ENCODE measurements at places on chromosomes 3 and 15. TPM values are rescaled to one million over a fixed set of nuclear protein-coding genes. Genes with fewer than 3 reads are reported as not detected.

GRCh38 chr15:98719137-98719740 lies 70.9 kb downstream of the IGF1R start:
- DNase-seq = no peak

GRCh38 chr15:31486906-31487695 lies 160.5 kb downstream of the KLF13 start:
- no peak for DNase-seq

Gene PYGO1
- total RNA-seq = 4.7 TPM

Gene ACSBG1
- not detected for total RNA-seq

Gene OR5K2
- total RNA-seq = not detected

DNA sequence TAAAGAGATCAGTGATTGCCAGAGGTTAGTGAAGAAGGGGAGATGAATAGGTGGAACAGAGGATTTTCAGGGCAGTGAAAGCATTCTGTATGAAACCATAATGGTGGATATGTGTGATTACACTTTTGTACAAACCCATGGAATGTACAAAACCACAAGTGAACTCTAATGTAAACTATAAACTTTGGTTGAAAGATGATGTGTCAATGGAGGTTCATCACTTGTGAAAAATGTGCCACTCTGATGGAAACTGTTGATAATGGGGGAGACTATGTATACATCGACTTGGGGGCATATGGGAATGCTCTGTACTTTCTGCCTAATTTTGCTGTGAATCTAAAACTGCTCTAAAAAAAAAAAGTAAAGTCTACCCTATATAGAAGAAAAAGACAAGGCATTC lies 68.7 kb upstream of the ARHGEF3 start:
- no peak for DNase-seq

GRCh38 chr15:28915041-28915810 lies 29.5 kb downstream of the APBA2 start:
- no peak for DNase-seq

DNA sequence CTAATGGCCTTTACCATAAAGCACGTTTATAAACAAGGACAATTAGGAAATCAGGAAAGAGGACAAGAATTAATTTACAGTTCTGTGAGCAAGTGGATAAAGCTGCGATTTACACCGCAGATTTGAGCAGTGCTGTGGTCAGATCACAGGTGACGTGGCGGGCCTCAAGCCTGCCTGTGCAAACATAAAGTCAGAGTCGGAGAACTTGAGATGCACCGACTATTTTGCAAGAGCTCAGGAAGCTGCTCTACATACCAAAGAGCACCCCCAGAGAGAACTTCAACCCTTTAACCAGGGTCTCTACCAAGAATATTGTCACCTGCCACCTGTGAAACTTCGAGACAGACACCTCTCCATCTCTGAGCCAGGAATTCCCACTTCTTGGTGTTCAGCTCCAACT lies 35.7 kb downstream of the MECOM start:
- DNase-seq = no peak

DNA sequence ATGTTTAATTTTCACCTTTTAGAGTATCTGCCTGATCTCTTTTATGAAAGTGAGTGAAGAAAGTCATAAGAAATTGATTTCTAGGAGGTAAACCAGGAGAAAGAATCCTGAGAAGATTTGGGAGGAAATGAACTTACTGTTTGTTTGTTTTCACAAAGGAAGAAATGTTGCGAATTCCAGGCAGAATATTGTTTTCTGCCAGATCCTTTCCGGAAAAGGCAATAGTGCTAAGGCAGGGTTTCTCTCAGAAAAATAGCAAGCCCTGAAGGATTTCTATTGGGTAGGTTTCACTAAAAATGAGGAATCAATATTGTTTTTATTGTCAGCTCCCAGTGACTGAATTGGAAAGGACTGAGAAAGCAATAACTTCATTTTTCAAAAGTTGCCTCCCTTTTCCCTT lies 85.7 kb upstream of the TGFBR2 start:
- no peak for DNase-seq

DNA sequence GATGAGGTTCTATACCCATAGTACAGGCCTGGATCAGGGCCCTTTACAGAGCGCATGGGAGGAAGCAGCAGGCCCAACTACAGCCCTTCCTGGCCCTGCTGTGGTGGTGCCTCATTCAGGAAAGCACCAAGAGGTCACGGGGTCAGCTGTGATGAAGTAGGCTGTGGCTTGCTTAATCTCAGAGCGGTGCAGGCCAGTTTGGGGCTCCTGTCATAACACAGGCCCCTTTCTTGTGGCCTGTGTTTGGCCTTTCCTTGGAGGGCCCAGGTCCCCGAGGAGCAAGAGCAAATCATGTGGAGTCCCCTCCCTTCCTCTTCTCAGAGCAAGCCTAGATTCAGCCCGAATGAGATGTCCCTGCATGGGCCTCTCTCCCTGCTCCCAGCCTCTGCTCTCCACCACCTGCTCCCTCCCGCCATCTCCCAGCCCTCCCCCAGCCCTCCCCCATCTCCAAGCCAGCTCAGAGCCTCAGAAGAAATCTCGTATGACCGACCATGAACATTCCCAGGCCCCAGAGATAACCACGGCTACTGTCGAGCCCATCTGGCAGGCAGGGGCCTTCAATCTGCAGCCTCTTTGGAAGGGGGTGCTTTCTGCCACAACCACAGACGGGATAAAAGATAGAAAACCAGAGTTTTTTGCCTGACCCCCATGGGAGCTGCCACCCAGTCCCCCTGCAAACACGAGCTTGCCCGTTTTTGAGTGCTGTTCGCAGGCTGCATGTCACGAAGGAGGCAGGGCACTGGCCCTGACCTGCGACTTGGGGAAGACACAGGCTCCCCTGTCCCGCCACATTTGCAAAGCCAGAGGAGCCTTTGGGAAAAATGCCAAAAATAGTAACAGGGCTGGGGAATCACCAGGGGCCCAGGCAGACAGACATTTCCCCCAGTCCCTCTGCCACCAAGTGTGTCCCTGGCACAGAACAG lies 32.3 kb upstream of the DUSP7 start:
- peak; percentile 42 for DNase-seq

DNA sequence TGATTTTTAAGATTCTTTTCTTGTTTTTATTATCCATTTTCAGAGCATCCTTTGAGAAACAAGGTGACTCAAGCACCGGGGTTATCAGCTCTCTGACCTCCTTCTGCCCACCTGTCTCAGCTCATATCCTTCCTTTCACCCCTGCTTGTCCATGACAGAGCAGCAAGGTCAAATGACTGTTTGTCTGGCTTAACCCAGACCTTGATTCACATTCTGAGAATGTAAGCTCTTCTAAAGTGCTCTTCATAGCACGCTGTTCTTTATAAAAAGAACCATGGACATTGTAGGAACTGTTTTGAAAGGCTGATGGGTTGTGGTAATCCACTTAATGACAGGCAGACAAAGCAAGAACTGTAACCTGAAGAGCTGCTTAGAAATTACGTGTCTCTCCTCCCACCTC lies 122.5 kb downstream of the CHST2 start:
- DNase-seq = no peak

Gene TMEM212
- not detected for total RNA-seq

Gene GALK2
- 34.1 TPM for total RNA-seq

DNA sequence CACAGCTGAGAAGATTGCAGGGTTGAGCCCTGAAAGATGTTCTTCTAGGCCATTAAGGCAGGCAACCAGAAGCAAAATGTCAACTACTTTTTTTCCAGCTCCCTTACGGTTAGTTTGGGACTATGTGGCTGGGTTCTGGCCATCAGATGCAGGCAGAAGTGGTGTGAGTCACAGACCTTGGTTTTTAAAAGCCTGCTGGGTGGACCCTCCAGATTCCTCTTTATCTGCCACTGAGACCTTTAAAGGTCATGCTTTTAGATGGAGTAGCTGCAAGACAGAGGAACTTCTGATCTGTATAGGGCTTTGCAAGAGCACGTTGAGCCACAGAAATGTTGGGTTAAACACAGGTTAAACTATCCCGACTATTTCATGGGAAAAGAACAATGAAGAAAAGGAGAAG lies 102.9 kb downstream of the CHST2 start:
- DNase-seq = no peak

Gene RASGRP1
- total RNA-seq = 1.9 TPM

- no peak for DNase-seq
Measured at GRCh38 chr15:48558226-48558625, 87.3 kb downstream of the FBN1 start.

Gene TIMMDC1
- 55.5 TPM for total RNA-seq

- no peak for DNase-seq
Measured at GRCh38 chr3:70224337-70224736, 88.1 kb downstream of the MDFIC2 start.

Gene KBTBD12
- total RNA-seq = 0.48 TPM

Gene GUCA1C
- total RNA-seq = not detected

DNA sequence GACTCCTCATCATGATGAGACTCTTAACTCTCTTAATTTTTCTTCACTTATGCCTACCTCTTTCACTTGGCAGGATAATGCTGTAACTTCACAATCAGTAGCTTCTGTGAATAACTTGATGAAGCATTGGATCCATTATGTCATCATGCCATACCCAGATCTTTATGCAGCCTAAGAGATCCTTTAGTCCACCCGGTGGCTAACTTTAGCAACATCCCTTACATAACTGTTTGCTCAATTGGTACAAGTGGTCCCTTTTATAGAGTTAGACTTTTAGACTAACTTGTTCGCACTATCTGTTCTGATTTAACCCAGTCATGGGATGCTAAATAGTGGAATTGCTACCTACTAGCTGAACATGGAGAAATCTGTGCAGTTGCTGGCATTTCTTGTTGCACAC lies 184.5 kb downstream of the USP13 start:
- no peak for DNase-seq

GRCh38 chr3:123832692-123833397 lies 51.3 kb downstream of the MYLK start:
- no peak for DNase-seq

DNA sequence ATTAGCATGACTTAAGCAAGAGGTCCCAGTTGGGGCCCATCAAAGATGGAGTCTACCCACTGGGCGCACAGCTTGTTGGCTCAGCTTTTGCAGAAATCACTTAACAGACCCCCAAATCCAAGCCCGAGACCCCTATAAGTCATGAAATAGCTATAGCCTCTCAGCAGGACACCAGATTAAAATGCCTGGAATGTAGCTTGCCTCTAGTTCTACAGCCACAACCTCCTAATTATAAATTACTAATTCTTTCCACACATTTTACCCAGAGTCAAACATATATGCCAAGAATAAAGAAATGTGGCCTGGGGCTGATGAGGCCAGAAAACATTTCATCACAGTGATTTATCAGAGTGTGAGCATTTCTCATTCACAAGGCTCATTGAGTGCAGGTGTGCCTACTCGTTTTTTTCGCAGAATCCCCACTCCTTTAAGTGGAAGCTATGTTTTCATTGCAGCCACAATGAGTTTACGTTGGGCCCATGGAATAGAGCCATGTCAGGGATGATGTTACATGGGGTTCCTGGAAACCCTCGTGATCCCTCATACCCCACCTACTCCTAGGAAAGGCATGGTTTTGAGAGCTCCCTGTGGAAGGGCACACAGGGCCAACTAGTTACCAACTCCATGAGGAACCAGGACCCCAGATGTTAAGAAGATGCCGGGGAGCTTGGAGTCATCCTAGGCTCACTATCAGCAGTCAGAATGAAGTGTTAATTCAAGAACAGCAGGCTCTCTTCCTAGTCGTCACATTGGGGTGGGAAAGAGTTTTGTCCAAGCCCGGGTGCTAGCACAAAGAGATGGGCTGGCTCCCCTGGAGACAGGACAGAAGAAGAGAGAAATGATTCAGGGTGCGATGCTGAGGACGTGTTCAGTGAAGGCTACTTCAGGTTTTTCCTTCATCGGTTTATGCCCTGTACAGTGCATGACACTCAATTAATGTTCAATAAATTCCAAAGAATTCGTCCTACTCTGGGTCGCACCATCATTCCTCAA lies 90.2 kb upstream of the ABHD17C start:
- DNase-seq = no peak

- no peak for DNase-seq
Measured at GRCh38 chr3:159807137-159808040, 181.2 kb upstream of the IL12A start.

GRCh38 chr3:190533511-190534281 lies 19.8 kb downstream of the IL1RAP start:
- DNase-seq = peak; percentile 30

- no peak for DNase-seq
Measured at GRCh38 chr3:29555590-29555989, 274.7 kb downstream of the RBMS3 start.

DNA sequence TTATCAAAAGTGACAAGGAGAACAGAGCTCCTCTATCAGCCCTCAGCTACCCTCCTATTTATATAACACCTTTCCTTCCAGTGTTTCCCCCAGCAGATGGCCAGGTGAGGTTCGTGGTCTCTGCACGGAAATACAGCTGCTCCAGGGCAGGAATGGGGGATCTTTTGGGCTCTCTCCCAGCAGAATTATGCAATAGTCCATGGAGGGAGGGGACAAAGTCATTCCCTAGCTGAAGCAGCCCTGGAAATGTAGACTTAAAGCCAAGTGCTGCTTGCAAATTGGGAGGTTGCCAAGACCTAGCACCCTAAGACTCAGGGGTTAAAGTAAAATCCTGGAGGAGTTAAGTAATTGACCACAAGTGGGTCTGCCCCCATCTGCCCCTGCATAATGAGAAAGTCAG lies 256.3 kb downstream of the LRTM1 start:
- no peak for DNase-seq

Gene CADPS
- 1.6 TPM for total RNA-seq

Gene MYL3
- total RNA-seq = 11.7 TPM

DNA sequence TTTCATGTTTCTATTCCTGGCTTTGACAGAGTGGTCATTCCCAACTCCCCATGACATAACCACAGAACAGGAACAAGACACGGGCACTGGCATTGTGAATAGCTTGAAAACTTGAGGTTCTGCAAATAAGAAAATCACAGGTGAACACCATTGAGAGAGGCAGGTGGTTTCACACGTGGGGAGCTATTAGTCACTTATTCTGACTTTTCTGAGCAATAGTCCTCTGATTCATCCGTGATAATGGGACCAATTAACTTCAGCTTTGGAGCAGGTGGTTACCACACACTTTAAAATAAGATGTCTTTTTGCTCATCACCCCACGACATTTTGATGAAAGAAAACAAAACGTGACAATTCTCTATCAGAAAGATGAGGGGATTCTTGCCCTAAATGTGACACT lies 224.7 kb downstream of the KLF13 start:
- DNase-seq = no peak

DNA sequence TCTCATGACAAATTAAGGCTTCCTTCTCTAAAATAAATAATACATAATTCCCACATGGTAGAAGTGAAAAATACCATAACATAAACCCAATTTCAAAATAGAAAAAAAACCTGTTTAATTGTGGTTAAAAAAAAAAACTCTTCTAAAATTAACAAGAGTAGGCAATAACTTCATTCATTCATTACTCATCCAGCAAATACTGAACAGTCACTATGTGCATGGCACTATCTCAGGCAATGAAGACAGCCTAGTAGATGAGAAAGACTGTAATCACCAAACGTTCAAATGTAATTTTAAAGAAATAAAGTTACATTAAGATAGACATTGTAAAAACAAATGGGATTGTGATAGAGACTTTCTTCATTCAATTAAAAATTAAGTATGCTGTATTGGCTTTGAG lies 43.4 kb downstream of the TFDP2 start:
- no peak for DNase-seq

Gene GABRG3
- not detected for total RNA-seq

- no peak for DNase-seq
Measured at GRCh38 chr3:190701096-190701532, 161.4 kb downstream of the GMNC start.

GRCh38 chr3:161322781-161323568 lies 48.3 kb downstream of the SPTSSB start:
- DNase-seq = no peak
